CD4-positive, alpha-beta T cell treated with Interleukin-15 for 4 hours (primary cell): ENCODE measurements at places on chromosomes 13 and 19.
A peak's percentile ranks its signal among the peaks of the same experiment; 100 is the strongest.

DNA sequence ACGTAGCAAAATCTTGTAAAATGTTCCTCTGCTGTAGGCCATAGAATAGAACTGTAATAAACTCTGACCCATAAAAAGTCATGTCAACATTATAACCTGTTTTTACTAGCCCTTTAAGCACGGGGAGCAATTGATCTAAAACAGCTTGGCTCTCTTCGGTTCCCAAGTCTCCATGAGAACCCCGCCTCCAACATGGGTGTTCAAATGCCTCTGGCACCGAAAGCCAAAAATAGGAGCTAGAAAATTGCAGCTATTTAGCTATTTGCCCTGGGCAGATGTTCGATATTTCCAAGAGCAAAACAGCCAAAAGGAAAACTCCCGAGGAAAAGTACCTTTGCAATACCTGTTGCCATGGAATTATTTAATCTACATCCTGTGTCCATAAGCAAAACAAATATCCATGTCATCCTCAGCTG lies 563.1 kb downstream of the EFNB2 start:
- DNase-seq: no peak

DNA sequence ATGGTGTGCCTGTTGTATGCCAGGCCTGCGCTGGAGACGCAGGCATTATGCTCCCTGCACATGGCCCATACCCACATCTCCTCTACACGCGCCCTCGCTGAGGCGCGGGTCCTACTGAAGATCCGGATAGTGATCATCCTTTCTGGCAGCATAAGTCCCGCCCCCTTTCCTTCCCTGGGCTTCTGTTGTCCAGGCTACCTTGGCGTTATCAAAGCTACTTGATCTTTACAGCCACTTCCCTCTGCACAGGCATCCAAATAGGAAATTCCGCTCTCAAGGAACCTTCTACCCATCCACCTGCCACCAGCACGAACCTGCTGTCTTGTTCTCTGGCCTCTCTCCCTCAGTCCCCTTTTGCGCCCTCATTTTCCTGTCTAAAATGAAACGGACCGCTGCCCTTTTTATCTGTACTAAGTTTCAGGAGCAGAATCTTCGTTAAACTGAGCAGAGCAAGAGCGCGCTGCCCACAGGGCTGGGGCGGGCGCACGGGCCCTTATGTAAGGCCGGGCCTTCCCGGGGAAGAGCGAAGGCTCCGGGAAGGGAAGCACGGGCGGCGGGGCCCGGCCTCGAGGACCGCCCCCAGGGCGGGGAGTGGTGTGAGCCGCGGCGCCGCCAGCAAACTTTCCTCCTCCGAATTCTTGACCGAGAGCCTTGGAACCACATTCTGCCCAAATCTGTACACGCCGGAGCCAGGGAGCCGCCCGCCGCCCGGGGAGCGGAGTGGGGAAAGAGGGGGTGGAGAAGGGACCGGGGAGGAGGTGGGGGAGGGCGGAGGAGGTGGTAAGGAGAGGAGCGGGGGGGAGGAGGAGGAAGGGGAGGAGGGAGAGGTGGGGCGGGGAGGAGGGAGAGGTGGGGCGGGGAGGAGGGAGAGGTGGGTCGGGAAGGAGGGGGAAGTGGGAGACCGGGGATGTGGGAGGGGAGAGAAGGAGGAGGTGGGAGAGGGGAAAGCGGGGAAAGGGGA lies 920 bp upstream of the UBE2L5 start:
- DNase-seq: peak; percentile 29

DNA sequence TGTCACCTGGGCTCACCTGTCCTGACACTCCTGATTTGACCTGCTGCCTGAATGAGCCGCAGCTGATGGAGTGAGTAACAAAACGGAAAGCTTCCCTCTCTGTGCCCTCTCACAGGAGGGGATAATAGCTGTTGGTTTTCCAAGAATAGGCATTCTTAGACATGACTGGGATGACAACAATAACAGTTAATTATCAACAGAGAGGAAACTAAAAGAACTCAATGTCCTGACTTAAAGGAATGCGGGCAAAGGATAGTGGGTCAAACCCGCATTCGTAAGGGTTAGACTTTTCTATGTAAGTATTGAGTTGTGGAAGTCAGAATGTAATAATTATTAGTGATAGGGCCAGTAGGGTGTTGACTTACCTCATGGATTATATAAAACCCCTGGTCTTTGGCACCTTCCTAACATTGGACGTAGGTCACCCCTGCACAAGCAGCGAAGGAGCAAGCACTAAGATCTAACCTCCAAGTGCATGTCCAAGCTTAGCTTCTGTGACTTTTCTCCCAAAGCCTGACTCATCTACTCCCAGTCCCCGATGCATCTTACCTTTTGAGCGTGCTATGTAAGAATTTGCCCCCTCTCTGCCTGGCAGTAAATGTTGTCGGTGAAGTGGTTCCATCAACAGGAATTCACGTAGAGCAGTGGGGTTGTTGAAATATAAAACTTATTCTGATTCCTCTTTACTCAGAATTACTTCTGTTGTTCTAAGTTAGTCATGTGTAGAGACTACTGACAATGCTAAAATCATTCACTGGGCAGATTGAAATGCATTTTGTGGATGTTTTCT lies 442.3 kb downstream of the FGF9 start:
- DNase-seq: no peak

GRCh38 chr13:31962731-31963370 lies 68.7 kb upstream of the FRY start:
- DNase-seq: no peak

DNA sequence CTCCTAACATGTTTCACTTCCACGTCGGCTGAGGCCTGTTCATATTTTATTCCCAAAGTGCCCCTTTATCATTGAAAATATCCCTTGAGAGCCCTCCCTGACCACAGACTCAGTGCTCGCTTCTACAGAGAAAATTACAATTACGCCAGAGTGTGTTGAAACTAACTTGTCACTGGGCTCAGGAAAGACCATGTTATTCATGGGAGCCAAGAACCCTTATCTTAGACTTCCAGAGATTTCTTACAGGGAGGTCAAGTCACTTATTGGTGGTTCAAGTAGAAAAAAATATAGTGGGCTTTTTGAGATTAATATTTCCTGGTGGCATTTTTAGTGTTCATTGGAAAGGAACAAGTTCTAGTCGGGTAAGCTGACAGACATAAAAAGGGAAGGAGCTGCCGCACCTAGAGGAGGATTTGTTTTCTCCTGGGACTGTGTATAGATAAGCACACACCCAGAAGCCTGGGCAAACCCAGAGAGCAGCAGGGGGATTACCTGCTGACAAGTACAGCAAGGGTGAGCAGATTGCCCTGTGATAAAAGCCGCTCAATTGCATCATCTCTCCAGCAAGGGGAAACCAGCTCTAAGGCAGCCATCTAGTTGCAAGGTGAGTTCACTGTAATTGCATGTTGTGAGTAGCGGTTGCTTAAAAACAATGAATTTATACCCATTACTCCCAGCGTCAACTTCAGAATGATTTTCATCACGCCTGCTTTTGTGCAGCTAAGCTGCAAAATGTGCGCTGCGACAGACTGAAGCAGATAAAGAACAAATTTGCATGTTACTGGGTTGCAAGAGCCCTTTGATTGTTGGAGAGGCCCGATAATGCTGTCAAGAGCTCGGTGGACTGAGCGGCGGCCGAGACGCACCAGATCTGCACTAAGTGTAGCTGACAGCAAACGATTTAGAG lies 46.2 kb downstream of the DCT start:
- no peak for DNase-seq

GRCh38 chr19:39426170-39426569 lies 9.6 kb downstream of the RPS16 start:
- DNase-seq: no peak

DNA sequence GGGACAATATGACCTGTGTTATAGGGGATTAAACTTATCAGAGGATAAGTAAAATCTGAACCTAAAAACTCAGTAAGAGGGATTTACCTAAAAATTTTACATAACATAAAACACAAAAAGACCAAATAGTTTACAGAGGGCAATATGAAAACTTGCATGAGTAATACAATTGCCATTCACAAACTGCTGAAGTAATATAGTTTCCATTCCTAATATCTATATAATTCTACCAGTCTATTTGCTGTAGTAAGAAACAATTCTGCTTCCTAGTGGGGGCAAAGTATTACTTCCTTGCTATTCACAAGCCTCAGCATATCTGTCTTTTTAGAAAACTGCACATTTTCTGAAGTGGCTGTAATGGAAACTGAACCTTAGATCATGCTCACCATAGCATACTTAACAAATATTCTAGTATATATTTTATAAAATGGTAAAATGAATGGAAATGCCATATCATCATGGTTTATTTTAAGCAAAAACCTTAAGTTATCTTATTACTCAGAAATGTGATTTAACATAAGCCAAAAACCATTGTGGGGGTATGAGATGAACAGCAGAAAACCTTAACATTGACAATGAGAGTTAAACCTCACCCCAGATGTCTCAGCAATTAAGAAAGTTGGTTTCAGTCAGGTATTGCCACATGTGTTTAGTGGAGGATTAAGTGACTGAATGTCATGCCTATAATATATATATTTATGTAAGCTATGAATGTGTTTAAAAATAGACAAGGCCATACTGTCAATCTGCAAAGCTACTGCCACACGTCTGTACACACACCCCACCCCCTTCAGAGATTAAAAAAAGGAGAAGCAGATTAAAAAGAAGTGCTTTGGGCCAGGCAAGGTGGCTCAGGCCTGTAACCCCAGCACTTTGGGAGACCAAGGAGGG lies 136.8 kb downstream of the MIPEP start:
- no peak for DNase-seq

GRCh38 chr13:25873242-25873612 lies 178.6 kb downstream of the SHISA2 start:
- DNase-seq: no peak

DNA sequence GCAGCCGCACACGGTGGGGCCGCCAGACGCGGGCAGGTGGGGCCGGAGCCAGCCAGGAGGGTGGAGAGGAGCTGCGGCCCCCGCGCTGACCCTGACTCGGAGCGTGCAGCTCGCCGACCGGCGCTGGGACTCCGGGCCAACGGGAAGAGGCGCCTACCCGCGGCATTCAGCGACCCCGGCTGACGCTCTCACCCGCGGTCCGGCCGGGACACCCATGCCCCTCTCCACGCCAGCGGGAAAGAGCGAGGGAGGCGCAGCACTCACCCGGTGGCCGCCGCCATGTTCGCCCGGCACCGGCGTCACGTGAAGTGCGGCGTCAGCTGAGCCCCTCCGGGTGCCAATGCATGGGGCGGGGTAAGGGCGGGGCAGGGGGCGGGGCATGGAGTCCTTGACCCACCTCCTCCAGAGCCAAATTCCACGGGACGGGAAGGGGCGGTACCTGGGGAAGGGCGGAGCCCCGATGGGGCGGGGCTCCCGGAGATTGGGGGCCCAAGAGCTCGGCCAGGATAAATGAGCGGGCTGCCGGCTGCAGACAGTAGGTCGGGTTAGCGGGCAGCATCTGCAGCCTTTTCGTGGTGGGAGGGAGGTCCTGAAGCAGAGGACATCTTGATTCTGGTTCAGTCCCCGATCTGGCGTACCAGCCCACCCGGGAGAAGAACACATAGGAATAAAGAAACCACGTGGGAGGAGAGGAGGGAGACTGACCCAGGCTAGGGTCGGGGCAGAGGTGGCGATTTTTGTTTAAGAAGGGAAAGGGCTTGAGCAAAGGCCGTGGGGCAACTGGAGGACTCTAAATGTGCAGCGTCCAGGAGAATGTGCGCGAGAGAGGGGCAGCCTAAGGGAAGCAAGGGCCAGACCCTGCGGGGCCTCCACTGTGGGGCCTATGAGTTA lies at the start of gene PEPD:
TSS of gene PEPD (minus strand) at position 312 of the 891 bp plus-strand sequence. CDS start at position 281, 31 bp downstream.
- peak; percentile 87 for DNase-seq

DNA sequence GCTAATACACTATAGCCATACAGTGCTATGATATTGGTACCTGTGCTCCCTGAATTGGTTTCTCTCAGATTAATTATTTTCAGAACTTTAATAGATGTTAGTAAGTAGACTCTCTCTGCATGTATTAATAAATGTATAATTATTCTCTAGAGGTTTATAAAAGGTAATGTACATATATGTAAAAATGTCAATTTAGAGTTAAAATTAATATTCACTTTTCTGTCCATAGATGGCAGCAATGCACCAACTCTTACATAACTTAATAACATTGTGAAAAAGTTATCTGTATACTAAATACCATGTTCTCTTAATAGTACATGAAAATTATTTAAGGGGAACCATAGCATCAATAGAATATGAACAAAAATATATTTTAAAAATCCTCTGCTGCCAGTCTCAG lies 515.0 kb upstream of the KLHL1 start:
- no peak for DNase-seq

DNA sequence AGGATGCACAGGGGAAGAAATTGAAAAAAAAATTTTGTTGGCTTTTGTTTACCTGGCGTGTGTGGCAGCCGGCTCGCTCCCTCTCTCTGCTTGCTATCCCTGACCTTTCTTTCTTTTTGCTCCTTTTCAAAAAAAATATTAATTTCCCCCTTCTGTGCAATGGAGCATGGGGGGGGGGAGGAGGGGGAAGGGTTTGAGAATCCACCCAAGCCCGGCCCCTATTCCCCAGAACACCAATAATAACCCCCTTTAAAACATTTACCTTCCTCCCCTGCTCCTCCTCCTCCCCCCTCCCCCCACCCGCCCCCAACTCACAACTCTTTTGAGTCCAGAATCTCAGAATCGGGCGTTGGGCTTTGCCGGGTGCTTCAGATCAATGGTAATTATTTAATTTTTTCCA lies 28.4 kb downstream of the NFIX start:
- no peak for DNase-seq

DNA sequence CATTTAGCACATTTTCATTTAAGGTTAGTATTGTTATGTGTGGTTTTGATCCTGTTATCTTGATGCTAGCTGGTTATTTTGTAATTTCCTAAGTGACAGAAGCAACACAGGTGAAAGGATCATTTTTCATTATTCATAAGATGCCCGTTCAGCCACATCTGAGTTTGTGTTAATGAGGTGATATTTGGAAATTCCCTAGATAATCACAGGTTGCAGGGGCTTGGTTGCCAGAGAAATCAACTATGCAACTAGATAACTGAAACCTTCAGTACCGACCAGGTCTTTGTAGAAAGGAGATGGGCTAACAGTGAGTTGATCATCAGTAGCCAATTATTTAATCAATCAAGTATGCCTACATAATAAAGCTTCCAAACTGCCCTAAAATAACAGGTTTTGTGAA lies 121.3 kb upstream of the UFM1 start:
- no peak for DNase-seq

DNA sequence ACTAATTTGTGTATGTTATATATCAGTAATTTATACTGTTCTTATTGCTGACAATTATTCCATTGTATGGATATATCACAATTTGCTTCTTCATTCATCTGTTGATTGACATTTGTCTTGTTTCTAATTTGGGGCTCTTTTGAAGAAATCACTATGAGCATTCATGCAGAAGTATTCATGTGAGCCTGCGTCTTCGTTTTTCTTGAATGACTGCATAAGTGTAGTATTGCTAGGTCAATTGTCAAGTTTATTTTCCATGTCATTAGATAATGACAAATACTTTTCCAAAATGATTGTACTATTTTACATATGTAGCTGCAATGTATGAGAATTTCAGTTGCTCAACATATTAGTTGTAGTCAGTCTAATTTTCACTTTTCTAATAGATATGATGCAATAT lies 1796.9 kb downstream of the SLITRK5 start:
- DNase-seq: no peak
